ENCODE measurements at places on chromosomes 7 and 10.

- DNase-seq: no peak
Observed at GRCh38 chr7:85090919-85091564, 95.8 kb downstream of the SEMA3D start.

DNA sequence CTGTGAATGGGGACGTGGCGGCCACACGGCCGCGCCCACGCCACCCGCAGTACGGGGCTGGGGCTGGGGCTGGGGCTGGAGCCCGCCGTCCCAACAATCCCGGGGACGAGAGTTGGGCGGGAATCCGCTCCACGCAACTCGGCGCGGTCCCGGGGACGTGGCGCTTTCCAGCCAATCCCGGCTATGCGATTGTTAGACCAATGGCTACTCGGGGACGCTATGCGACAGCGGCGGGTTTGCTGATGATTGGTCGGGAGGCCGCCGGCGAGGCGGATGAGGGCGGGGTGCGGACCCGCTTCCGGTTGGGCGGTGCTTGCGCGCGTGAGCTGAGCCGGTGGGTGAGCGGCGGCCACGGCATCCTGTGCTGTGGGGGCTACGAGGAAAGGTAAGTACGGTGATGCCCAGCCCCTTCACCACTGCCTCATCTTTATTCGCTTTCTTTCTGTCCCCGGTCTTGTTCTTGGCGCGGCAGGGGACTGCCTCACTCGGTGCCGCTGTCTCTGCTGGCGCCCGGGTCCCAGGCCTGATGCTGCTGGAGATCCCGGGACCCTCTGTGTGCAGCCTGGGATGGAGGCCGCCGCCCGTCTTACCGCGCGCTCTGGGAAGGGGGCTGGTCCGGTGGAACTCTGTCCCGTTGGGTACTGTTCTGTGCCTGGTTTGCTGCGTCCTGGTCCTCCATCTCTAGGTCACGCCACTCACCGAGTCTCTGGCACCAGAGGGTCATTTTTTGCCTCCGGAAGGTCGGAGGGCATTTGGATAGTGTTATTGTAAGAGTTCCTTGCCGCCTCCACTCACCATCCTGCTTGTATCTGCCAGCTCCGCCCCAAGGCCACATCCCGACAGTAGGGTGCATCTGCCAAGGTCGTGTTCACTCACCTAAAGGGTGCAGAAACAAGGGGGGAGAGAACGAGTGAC lies at the start of gene CALU:
TSS of gene CALU (plus strand) at position 312 of the 915 bp plus-strand sequence. CDS start 9,225 bp downstream, outside the sequence.
- DNase-seq: peak; percentile 97

GRCh38 chr10:87547734-87548311 lies 43.1 kb downstream of the MINPP1 start:
- no peak for DNase-seq

DNA sequence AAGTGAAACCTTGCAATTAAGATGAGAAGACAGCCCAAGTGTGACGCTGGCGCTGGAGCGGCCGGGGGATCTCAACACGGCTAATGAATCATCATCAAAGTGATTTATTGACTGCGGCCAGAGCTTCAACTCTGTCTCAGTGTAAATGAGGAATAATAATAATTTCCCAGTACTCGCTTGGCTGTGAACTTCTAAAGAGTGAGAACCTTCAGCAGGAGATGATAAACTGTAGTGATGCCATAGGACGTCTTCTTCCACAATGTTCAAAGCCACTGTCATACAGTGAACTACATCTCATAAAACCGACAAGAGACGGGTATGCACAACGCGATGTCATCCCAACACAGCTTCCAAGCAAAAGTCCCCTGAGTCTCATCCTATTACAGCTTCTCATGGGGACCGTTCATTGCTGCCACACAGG lies 123.6 kb upstream of the NOBOX start:
- DNase-seq: no peak

DNA sequence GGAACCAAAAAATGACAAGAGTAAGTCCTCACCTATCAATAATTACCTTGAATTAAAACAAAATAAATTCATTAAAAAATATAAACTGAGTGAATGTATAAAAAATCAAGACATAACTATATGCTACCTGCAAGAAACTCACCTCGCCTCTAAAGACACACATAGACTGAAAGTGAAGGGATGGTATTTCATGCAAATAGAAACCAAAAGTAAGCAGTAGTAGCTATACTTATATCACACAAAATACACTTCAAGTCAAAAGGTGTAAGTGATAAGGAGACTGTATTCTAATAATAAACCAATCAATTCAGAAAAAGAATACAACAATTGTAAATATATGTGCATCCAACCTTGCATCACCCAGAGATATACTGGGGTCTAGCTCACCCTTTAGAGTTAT lies 332.6 kb downstream of the SH2D4B start:
- no peak for DNase-seq

- DNase-seq: no peak
Observed at GRCh38 chr7:130371046-130371445, 9.2 kb upstream of the CPA1 start.

DNA sequence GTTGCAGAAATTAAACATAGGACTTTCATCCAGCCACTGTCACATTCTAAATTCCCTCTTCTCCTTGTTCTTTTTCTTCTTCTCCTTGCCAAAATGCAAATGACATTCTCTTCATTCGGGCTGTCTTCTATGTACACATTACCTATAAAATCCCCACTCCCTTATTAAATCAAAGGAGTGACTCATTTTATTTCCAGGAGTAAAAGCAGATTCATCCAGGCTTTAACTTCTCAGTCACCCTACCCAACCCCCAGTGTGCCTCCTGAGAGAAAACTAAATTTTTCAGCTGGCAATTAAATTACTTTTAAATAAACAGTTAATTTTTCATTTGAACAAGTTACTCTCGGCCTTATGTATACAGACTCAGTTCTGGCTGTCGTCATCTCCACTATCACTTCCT lies 223.9 kb upstream of the SHH start:
- DNase-seq: no peak

DNA sequence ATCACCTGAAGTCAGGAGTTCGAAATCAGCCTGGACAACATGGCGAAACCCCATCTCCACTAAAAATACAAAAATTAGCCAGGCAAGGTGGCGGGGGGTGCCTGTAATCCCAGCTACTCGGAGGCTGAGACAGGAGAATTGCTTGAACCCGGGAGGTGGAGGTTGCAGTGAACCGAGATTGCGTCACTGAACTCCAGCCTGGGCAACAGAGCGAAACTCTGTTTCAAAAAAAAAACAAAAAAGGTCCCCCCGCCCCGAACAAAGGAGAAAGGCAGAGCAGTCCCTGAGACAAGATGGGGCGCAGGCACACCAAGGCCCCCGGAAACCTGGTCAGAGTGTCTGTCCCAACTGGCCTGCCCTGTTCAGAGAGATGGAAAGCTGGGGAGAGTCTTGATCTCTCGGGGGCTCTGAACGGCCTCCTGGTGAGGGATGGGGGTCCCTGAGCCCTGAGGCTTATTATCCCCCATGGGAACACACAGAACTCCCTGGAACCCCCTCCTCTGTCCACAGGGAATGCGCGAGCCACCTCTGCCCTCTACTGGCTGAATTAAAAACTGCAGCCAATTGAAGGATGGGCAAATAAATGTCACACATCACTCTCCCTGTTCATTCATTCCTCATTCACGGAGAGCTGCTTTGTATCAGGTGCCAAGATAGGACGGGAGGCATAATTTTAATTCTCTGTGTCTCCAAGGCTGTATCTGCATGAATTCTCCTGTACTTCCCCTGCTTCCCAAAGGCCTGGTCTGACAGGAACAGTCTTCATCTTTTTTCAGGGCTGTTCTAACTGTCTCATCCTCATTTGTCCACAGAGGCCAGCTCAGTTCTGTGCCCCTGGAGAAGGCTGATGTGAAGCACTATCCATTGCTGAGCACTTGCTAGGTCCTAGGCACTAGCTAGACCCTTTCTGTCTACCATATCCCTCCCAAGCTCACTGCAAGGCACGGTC lies 28.9 kb downstream of the MAT1A start:
- DNase-seq: peak; percentile 23

- DNase-seq: no peak
Observed at GRCh38 chr7:18702071-18702829, 206.7 kb downstream of the HDAC9 start.

DNA sequence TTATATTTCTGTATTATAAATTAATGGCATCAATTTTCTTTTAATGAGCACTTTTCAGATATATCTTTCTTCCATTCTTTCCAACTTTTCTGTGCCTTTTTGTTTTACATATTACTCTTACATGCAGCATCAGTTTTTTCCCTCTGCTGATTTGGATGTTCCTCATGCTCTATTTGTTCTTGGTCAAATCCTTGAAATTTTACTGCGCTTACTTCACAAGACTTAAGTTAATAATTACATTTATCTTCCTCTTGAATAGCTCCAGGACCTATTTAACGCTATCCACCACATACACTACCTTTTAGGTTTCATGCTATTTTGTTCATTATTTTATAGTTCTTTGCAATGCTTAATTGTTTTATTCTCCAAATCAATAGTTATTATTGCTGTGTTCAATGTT lies 97.6 kb upstream of the CTTNBP2 start:
- DNase-seq: no peak

DNA sequence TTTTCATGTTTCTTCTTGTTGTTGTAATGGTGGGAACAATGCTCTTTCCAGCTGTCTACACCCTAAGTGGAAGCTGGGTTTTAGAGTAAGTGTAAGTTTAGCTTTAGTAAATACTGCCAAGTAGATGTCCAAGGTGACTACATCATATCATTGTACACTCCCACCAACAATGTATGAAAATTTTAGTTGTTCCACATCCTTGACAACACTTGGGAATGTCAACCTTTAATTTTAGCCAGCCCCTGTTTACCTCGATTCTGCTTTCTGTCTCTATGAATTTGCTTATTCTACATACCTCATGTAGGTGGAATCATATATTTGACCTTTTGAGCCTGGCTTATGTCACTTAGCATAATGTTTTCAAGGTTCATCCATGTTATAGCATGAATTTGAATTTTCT lies 93.0 kb downstream of the MTPAP start:
- DNase-seq: no peak

DNA sequence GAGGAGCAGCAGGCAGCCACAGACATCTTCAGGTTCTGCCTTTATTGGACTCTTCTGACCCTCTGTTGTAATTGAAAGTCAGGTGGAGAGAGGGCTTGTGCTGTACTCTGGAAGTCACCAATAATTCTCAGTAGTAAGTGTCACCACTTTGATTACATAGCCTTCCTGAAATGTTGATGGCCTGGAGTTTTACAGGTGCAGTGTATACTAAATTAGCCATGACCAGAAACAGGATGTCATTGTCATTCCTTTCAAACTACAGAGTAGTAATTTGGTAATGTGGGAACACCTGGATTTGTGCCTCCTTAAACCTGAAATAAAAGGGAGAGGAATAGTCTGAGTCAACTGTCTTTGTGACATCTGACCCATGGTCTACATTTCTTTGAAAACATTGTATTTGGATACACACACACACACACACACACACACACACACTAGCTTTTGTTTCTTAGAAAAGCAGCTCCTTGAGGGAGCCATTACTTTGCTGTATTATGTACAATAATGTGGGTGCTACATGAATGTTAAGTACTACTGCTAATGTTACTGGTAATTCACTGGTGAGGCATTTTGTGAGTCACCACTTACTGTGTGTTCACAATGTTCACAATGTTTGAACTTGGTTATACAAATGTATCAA lies 19.6 kb downstream of the ARL4A start:
- peak; percentile 91 for DNase-seq

- DNase-seq: no peak
Observed at GRCh38 chr10:13788711-13789447, 202.1 kb downstream of the PRPF18 start.

DNA sequence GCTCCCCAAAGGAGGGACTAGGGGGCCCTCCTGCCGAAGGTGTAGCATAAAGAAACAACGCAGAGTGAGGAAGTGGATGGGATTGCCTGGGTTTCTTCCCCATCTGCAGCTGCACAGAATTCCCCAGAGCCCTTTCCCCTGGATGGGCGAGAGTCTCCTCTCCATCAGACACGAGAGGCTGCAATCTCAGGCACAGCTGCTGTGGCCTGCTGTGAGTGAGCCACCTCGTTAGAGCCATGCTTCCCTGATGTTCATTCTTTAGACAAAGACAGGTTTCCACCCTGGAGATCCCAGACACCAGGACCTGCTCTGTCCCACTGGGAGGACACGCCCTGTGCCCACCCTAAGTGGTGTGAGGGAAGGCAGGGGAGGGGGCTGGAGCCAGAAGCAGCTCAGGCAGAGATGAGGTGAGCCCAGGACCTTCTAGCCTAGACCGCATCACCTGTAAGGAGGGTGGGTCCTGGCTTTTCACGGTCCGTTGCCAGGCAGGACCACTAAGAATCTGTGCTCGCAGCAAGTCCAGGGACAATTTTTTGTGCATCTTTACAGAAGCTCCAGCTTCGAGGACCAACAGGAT lies 268.6 kb upstream of the TCERG1L start:
- no peak for DNase-seq

DNA sequence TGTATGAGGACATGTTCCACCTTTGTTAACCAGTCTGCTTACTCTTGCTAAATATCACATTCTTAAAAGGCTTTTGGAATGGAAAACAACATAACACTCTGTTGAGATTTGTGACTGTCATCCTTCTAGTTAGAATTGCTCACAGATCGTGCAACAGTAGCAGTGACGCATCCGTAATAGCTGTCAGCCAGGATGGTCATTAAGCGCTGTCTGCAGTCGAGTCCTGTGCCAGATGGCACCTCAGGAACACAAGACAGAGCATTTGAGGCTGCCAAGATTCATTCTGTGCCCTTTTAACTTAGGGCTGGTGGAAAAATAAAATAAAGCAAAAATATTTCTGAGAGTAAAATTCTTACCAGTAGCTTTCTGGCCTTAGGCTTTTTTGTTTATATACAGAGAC lies 348.6 kb downstream of the ANKRD7 start:
- DNase-seq: no peak

All from NCI-H1417 (cell line).